ENCODE measurements at places on chromosomes 6 and 20.

DNA sequence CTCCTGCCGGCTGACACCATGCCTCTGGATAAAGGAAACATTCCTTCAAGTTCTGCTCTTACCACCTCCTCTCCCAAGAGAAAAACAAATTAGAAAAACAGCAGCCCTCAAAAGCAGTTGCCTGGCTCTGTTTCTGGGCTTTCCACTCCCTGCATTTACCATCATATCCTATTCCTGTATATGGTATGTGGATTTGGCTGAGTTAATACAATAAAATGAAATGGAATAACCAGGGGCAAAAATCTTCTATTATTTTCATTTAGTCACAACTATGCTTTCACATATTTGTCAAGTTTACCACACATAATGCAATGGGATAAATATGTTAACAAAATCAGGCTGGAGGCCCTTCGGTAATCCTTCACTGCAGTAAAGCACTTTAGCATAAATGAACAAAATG, 34.3 kb downstream of the COL12A1 start:
- DNase-seq: no peak

DNA sequence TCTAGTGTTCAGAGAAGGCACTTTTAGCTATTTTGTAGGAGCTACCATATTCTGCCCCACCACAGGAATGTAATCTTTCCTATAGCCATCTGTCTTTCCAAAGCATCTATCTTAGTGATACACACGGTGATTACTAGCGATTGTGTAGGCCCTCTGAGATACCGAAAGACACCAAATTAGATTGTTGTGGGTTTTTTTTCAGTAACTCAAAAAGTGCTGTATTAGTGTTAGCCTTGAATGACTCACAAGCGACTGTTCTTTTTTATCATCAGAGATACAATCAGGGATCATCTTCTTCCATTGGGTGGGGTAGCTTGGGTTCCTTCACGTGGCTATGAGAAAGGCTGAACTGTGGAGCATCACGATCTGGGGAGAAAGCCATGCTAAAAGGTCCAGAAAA, 160.2 kb downstream of the MTFR2 start:
- no peak for DNase-seq

DNA sequence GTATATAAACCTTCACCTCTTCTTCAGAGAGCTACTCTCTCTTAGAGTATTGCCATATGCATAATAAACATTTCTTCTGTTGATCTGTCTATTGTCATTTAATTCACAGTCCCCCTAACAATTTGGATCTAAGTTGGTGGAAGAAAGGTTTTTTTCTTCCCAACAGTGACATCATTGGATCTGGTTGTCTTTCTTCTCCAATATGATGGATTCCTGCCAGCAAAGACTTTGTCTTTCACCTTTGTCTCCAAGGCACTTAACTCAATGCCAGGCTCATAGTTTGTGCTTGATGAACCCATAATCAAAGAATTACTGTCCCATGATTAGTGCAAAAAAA, 39.6 kb downstream of the ABHD12 start:
- no peak for DNase-seq

- no peak for DNase-seq
Observed at GRCh38 chr6:139687055-139687454, 312.6 kb upstream of the CITED2 start.

DNA sequence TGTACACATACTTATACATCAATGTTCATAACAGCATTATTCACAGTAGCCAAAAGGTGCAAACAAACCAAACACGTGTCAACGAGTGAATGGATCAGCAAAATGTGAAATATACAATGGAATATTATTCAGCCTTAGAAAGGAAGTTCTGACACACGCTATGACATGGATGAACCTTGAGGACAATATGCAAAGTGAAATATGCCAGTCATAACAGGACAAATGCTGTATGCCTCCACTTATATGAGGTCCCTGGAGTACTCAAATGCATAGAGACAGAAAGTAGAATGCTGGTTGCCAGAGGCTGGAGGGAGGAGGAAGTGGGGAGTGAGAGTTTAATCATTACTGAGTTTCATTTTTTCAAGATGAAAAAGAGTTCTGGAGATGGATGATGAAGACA, 37.8 kb upstream of the IGF2R start:
- DNase-seq: no peak

GRCh38 chr20:25258476-25258805, 10.6 kb downstream of the PYGB start:
- DNase-seq: no peak

- DNase-seq: no peak
Observed at GRCh38 chr6:36566418-36566905, 19.2 kb upstream of the STK38 start.

DNA sequence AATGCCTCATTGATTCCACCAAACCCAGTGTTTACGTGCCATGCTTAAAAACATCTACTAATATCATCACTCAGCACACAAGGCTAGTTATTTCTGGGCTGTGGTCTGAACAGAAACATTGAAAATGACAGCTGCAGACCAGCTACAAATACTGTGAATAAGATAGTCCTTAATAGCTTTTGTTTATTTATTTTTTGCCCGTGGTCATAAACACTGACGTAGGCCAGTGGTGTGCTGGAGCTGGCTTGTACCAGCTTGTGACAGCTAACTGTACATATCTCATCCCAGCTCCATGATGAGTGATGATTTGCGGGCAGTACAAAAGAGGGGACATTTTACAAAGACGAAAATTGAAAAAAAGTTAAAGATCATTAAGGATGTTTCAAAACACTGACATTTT, 1057.0 kb downstream of the EPHA7 start:
- DNase-seq: no peak

- no peak for DNase-seq
Observed at GRCh38 chr6:167689278-167689677, 137.4 kb upstream of the AFDN start.

GRCh38 chr6:121335087-121336008, 1.1 kb upstream of the TBC1D32 start:
- no peak for DNase-seq

DNA sequence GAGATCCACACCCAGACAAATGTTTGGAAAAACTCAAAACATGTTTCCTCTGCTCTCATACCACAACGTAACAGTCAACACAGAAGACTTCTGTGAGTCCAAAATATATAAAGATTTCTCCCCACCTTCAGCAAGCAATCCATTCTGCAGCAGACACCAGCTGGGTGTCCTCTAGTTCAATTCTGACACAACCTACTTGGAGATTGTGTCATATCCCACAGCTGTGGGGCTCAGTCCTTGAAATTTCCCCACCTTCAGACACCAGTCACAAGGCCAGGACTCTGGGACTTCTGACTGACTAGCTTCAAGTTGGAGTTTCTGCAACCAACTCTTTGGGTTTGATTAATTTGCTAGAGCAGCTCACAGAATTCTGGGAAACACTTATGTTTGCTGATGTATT, 244.8 kb upstream of the CDYL start:
- no peak for DNase-seq

GRCh38 chr20:41232973-41233926, 84.3 kb downstream of the ZHX3 start:
- no peak for DNase-seq

DNA sequence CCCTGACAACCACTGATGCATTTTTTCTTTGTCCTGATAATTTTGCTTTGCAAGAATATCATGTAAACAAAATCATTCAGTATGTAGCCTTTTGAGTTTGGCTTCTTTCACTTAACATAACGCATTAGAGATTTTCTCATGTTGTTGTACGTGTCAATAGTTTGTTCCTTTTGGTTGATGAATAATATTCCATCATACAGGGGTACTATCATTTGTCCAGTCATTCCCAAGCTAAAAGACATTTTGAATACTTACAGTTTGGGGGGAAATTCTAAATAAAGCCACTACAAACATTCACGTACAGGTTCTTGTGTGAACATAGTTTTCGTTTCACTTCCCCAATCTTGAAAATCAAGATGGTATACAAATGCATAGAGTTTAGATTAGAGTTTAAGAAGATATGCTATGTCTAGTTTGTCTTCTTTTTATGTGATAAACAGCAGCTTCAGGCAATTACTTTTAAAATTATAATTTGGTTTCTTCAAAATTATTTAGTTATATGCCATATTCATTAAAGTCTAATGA, 5.2 kb downstream of the HAO1 start:
- DNase-seq: no peak

GRCh38 chr6:128251445-128252340, 268.7 kb downstream of the PTPRK start:
- no peak for DNase-seq

DNA sequence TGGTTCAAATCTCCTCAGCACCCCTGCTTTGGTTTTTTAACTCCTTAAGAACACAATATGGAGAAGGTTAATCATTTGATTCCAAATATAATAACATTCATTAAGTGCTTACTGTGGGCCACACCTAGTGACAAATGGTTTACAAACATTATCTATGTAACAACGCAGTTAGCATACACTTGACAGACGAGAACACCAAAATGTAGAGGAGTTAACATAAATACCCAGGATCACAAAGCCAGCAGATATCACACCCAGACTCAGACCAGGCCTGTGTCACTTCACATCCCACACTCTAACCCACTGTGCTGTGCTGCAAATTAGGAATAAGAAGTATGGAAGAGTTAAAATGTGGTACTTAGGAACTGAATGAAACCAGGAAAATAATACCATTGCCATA, 82.9 kb downstream of the AGPAT4 start:
- DNase-seq: no peak

GRCh38 chr6:159116343-159116742, 52.9 kb upstream of the FNDC1 start:
- DNase-seq: no peak

Measured in cortex of kidney (tissue), 1 donor.